ENCODE measurements at places on chromosomes 1 and 21. TPM values are rescaled to one million over a fixed set of nuclear protein-coding genes. Genes with fewer than 3 reads are reported as not detected.

PPP1R15B gene
- total RNA-seq = 39.2 TPM

MEF2D gene
- total RNA-seq = 11.2 TPM

AMY2B gene
- 20.8 TPM for total RNA-seq

TDRD5 gene
- total RNA-seq = 0.59 TPM

ACTA1 gene
- 472 TPM for total RNA-seq

RBM11 gene
- 0.30 TPM for total RNA-seq

PPIAL4G gene
- total RNA-seq = under 0.01 TPM

CHIA gene
- 0.20 TPM for total RNA-seq

CLIC6 gene
- 0.20 TPM for total RNA-seq

CD34 gene
- 34.3 TPM for total RNA-seq

SLC35D1 gene
- total RNA-seq = 10.5 TPM

OR10Z1 gene
- not detected for total RNA-seq

TFB2M gene
- total RNA-seq = 15.5 TPM

CELA3B gene
- not detected for total RNA-seq

REN gene
- total RNA-seq = 0.30 TPM

DENND2D gene
- 14.1 TPM for total RNA-seq

LRRC3 gene
- 1.7 TPM for total RNA-seq

CFHR3 gene
- total RNA-seq = 0.39 TPM

PROK1 gene
- total RNA-seq = not detected

LCE2C gene
- total RNA-seq = 3.4 TPM

UBL4B gene
- 0.20 TPM for total RNA-seq

KLF17 gene
- not detected for total RNA-seq

SELENBP1 gene
- total RNA-seq = 46.2 TPM

COL11A1 gene
- 24.6 TPM for total RNA-seq

KLHL20 gene
- 31.1 TPM for total RNA-seq

NUF2 gene
- total RNA-seq = 11.9 TPM

PFKL gene
- total RNA-seq = 85.3 TPM

LCE2D gene
- total RNA-seq = 0.49 TPM

TOE1 gene
- total RNA-seq = 5.0 TPM

AMPD1 gene
- total RNA-seq = 8.2 TPM

IFI44L gene
- total RNA-seq = 3.0 TPM

AHCTF1 gene
- total RNA-seq = 35.7 TPM

C1orf74 gene
- 5.9 TPM for total RNA-seq

CASP9 gene
- total RNA-seq = 5.1 TPM

FTCD gene
- total RNA-seq = 0.20 TPM

IFNLR1 gene
- total RNA-seq = 3.4 TPM

CHRM3 gene
- total RNA-seq = 2.0 TPM

EPHB2 gene
- 13.6 TPM for total RNA-seq

SPATA17 gene
- total RNA-seq = 0.59 TPM

SPRR2F gene
- total RNA-seq = not detected

RXFP4 gene
- not detected for total RNA-seq

ACBD3 gene
- 55.1 TPM for total RNA-seq

ANKRD45 gene
- 0.49 TPM for total RNA-seq

CD164L2 gene
- total RNA-seq = 0.30 TPM
